ENCODE measurements at places on chromosomes 12 and 14.
A peak's percentile ranks its signal among the peaks of the same experiment; 100 is the strongest.

DNA sequence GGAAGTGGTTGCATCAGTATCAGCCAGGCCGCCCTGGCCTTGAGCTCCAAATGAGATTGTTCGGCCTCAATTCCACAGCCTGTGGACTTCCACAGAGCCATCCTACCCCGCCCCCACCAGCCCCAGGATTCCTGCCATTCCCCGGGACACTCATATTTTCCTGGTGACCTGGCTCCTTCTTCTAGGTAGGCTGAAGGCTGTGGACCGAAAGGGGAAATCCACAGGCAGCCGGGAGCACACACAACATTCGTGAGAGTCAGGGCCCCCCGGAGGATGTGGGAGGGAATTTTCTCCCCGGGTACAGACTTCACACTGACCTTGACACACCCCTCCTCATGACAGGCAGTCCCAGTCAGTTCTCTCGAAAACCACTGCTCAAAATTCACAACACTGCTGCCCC, 39.9 kb downstream of the RIN3 start:
- peak; percentile 46 for DNase-seq

GRCh38 chr12:71219224-71219623, 61.4 kb upstream of the TSPAN8 start:
- DNase-seq = no peak

DNA sequence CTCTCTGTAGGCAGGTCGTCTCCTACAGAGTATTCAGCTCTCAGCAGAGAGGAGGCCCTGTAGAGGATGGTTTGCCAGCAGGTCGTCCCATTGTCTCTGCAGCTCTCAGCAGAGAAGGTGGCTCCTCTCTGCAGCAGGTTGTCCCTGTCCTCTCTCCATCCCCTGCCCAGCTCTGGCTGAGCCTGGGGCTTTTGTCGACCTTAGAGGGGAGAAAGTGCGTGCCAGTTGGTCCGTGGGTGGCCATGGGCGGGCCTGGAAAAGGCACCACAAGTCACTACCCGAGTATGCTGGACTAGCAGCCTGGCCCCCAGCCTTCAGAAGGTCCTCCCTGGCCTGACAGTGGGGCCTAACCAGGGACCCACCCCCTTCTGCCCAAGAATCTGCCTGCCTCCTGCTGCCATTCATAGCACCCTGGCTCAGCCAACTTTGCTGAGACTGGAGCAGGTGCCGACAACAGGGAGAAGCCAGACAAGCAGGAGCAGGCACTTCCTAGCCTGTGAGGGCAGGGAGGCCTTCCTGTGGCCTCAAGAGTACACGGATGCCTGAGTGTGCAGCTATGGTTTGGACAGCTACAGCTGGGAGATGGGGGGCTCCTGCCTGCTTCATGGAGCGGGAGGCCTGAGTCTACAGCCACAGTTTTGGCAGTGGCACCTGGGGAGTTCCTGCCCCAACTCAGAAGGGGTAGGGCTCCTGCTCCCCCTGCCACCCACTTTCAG, 59.7 kb upstream of the KCNH3 start:
- no peak for DNase-seq

GRCh38 chr14:101480747-101481530, 80.4 kb upstream of the DIO3 start:
- peak; percentile 16 for DNase-seq

DNA sequence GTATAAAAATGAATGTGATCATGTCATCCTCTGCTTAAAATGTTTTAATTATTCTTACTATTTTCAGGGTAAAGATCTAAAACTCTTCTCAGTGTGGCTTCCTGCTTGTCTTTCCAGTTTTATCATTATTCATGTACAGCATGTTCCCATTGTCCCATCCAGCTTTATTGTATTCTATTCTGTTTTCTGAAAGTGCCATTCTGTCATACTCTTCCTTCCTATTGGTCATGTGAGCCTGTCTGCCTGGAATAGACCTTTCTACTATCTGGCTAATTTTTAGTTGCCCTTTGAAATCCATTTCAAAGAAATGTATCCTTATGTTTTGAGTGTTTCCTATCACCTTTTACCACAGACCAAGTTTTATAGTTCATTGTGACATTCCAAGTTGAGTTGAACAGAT, 34.9 kb downstream of the PALS1 start:
- DNase-seq = no peak

- DNase-seq = no peak
Observed at GRCh38 chr12:98727196-98727595, 82.1 kb downstream of the APAF1 start.

- no peak for DNase-seq
Observed at GRCh38 chr14:100673085-100673806, 53.4 kb upstream of the DLK1 start.

- no peak for DNase-seq
Observed at GRCh38 chr14:97432586-97432985, 635.4 kb downstream of the VRK1 start.

- DNase-seq = no peak
Observed at GRCh38 chr12:71584356-71584755, 79.3 kb downstream of the ZFC3H1 start.
